ENCODE measurements at places on chromosomes 4 and X.

GRCh38 chrX:35841872-35842271, 43.7 kb downstream of the MAGEB16 start:
- no peak for DNase-seq

DNA sequence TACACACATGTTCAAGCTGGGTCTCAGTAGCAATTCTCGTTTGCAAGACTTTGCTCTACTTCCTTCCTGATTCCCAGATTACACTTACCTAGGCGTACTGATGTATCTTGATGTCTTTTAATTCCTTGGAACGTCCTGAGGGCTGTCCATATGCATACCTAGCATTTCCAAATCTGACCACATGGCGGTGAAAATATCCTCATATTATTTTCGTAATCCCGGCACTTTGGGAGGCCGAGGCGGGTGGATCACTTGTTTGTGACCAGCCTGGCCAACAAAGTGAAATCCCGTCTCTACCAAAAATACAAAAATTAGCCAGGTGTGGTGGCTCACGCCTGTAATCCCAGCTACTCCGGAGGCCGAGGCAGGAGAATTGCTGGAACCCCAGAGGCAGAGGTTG, 1786.3 kb upstream of the TENM3 start:
- no peak for DNase-seq

GRCh38 chr4:76782837-76783236, 115.1 kb downstream of the SOWAHB start:
- DNase-seq: no peak

- DNase-seq: no peak
These were observed 59.8 kb downstream of the ACOX3 start for GRCh38 chr4:8380511-8381415.

DNA sequence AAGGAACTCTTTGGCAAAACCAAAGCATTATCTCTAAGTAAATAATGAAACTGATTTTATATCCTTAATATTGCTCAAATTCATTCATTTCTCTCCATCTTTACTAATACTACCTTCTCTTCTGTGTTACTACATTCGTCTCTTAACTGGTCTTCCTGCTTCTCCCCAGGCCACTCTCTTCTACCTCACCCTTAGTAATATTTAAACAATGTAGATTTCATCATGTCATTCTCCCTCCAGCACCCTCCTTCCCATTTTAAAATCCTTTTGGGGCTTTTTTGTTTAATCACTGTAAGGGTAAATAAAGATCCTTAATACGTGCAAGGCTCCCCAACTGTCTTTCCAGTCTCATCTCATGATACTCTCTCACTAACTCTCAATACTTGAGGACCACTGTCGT, 19.4 kb downstream of the FHIP1A start:
- no peak for DNase-seq

- no peak for DNase-seq
These were observed 59.7 kb downstream of the SMAD1 start for GRCh38 chr4:145541346-145541745.

- DNase-seq: no peak
These were observed 36.7 kb downstream of the CHRDL1 start for GRCh38 chrX:110758781-110759422.

GRCh38 chrX:49976682-49977197, 54.3 kb downstream of the CLCN5 start:
- DNase-seq: no peak

- no peak for DNase-seq
These were observed 3.5 kb upstream of the EDNRA start for GRCh38 chr4:147477439-147477838.

DNA sequence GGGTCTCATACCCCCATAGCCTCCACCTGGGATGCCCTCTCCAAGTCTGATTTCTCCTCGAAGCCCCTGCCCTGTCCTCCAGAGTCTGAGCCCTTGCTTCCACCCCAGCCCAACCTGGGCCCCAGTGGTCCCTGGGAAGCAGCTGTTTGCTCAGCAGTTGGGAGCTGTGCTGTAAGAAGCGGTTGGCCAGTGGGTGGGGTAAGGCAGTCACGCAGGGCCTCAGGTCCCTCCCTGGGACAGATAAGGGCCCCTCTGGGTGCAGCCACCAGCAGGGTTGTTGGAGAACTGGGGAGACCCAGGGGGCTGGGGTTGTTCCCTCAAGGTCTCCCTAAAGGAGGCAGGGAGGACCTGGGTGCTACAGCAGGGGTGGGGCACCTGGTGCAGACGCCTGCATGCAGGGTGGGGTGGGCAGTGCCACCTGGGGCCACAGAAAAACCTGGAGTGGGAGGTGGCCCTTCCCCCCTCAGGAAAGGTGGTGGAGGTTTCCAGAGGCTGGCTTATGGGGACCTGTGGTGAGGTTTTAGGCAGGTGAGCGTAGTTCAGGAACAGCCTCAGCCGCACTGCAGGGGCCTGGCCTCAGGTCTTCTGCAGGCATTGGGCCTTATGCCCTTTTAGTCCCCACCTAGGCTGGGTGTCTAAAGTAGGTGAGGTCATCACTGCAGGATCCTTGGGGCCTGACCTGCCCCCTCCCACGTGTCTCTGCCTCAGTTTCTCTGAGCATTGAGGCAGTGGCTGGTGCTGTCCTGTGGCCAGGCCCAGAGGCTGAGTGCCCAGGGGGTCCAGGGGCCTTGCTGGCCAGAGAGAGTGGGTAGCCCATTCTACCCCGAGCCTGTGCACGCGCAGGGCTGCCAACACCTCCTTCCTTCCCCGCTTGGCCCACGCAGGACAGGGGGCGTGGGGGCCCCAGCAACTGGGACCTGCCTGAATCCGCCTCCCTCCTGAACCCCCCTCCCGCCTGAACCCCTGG, 3.1 kb upstream of the SLC26A1 start:
- no peak for DNase-seq

DNA sequence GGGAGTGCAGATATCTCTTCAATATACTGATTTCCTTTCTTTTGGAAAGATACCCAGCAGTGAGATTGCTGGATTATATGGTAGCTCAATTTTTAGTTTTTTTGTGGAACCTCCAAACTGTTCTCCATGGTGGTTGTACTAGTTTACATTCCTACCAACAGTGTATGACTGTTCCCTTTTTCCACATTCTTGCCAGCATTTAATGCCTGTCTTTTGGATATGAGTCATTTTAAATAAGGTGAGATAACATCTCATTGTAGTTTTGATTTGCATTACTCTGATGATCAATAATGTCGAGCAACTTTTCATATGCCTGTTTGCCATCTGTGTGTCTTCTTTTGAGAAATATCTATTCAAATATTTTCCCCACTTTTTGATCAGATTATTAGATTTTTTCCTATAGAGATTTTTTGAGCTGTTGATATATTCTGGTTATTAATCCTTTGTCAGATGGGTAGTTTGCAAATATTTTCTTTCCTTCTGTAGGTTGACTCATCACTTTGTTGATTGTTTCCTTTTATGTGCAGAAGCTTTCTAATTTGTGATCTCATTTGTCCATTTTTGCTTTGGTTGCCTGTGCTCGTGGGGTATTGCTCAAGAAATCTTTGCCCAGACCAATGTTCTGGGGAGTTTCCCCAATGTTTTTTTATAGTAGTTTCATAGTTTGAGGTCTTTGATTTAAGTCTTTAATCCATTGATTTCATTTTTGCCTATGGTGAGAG, 552.7 kb downstream of the ZNF674 start:
- no peak for DNase-seq

DNA sequence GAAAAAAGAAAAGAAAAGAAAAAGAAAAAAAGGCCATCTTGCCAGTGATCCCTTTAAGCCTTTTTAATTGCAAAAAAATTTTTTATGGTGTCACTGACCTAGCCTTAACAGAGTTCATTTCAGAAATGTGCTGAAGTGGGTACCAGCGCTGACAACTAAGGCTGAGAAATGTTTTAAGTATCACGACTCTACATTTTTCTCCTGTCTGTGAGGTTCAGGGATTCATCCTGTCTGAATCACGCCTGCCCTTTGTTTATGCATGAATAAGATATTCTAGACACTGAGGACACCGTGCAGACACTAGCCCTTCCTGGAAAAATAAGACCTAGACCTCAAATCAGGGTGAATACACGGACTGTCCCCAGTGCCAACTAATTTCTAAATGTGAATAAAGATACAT, 154.4 kb upstream of the NOCT start:
- DNase-seq: no peak

GRCh38 chr4:86970447-86971354, 35.9 kb downstream of the AFF1 start:
- DNase-seq: no peak

GRCh38 chr4:168880072-168880675, 129.9 kb downstream of the CBR4 start:
- DNase-seq: no peak

DNA sequence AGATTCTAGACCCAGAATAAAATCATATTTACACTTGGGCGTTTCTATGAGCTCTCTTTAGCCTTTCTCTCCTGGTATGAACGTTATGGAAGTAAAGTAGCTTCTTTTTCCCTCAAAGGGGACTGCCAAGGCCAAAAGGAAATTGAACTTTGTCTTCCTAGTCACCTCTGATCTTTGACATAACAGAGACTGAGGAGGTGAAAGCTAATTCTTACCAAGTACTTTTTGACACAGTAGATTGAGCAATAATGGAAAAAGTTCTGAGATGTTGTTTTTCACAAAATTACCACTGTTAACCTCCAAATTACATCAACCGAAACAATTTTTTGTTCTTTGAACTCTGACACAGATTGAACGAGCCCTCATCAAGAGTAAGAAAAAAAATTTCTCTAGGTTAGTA, 318.4 kb downstream of the TEX13A start:
- no peak for DNase-seq

GRCh38 chr4:13328591-13328990, 155.5 kb downstream of the RAB28 start:
- no peak for DNase-seq

GRCh38 chr4:16790508-16790907, 107.9 kb downstream of the LDB2 start:
- no peak for DNase-seq

GRCh38 chr4:87390551-87390890, 467 bp downstream of the HSD17B11 start:
- DNase-seq: no peak

GRCh38 chr4:16532240-16532970, 306.1 kb upstream of the TAPT1 start:
- DNase-seq: no peak

DNA sequence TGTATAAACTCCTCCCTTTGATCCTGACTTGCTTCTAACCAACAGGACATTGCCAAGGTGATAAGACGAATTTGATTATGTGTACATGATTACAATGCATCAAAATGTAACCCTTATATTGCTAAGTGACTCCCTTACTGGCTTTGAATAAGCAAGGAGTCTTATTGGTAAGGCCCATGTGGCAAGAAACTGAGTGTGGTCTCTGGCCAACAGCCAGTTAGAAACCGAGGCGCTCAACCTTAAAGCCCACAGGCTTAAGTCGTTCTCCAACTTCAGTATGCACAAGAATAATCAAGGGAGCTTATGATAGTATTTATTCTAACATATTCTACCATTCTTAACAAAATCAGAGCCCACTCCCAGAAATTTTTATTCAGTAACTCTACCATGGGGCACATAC, 374.2 kb upstream of the F9 start:
- DNase-seq: no peak

DNA sequence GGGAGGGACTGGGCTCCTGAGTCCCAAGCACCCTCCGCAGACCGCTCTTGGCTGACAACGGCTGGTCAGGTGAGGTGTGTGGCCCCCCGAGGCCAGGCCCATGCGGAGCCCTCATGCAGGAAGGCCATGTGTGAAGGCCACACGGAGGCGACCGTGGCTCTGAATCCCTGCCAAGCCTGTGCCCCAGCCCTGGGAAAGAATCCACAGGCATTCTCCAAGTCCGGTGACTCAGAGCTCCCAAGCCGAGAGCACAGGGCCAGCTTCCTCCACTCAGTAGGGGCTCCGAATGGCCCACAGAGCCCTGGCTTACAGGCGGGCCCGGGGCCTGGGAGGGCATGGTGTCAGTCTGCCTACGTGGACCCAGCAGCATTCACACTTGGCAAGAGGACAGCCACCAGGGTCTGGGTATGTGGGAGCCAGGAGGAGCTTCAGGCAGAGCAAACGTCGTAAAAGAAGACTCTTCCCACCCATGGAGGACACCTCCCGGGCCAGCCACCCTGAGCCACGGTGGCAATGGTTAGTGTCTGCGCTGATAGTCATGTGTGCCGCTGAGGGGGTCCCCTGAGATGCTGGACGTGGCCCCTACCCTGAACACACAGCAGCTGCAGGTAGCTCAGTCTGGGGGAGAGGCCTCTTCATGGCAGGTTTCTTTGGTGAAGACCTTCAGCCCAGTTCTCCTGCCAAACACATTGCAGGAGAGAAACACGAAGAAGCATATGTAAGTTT, 105.7 kb downstream of the PSAPL1 start:
- DNase-seq: no peak

GRCh38 chr4:54228961-54229501, at the start of gene PDGFRA:
Gene PDGFRA (plus strand): TSS chr4:54229293. CDS start chr4:54258769, 29,476 bp downstream.
- DNase-seq: no peak

DNA sequence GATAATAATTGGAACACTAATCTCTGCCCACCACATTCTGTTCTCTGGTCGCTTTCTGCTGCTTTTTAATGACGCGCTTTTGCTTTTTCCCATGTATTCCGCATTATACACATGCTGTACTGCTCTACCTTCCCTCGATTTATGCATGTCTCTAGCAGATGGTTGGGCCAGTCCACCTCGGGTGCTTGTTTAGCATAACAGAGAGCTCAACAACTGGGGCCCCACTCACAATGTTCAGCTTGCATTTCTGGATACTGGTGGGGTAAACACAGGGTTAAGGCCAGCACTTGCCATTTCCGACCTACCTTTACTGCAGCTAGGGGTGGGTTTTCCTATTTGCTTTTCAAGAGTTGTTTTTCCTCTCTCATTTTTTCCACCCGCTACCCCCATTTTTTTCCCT, 255.8 kb downstream of the SOX3 start:
- DNase-seq: no peak

DNA sequence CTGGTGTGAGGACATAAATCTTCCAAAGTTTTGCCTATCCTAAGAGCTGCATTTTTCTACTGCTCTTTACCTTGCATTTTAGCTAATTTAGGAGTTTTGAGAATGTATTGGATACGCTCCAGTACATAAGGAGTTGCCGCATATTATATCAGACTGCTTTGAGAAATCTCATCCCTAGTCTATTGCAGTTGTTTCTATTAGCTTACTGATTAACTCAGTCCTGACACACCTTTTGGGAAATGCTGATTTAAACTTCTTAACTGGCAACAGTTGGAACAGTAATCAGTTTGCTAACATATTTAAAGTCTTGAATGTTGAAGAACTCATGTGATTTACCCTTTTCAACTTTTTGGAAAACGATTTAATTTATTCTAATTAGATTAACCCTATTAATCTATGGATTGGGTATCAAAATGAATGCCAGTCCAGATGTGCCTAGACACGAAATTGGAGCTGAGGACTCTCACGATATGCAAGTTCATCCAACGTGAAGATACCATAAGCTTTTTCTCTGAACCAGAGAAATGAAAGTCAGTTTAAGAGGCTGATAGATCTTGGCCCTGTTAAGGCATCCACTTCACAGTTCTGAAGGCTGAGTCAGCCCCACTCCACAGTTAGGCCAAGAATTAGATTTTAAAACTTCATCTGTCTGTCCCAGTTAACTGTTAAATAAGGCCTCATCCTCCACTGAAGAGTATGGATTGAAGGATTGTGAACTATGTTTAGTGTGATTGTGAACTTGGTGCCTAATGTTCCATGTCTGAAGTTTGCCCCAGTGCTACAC, 90.0 kb downstream of the MAOA start:
- DNase-seq: no peak

GRCh38 chrX:55908661-55909212, 191.2 kb downstream of the RRAGB start:
- no peak for DNase-seq
